ENCODE measurements at places on chromosomes 5 and 9.

DNA sequence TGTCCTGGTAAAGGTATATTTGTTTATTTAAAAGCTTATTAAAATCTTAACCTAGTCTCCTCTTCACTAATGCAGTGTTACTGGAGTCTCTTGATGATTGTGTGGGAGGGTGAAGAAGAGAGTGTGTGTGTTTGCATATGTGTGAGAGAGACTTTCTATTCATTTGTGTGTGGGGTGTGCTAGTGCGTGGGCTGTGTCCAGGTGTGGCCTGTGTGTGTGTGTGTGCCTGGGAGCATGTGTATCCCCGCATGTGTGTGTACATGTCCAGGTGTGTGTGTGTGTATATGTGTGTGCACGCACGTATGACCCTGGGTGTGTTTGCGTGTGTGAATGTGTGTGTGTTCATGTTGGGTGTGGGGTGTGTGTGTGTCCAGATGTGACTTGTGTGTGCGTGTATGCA is 10.3 kb upstream of the UNC5A start:
- no peak for DNase-seq

DNA sequence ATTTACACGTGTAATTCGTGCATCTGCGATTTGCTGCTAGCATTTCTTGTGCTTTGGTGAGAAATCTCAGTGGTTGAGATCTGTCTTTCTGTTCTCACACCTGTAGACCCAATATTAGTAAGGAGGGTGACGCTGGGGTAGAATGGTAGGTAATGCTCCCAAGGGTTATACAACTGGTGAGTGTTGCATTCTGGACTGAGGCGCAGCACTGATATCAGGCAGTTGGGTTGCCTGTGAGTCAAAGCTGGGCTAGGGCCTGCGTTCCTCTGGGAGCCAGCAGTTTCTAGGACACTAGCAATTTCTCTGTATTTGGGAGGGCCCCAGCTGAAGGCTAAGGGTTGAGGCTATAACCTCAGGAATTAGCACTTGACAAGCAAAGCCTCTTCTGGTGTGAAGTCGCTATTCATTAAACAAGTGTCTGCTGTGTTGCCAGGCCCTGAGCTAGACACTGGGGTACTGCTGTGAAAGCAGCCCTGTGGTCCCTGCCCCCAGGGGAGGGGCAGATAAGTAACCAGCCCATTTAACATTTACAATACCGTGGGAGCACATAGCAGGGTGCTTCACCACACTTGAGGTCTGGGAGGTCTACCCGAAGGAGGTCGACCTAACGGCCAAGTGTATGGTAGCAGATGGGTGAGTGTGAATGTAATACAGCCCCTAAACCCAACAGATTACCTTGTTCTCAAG is 28.7 kb downstream of the LARP1 start:
- no peak for DNase-seq

DNA sequence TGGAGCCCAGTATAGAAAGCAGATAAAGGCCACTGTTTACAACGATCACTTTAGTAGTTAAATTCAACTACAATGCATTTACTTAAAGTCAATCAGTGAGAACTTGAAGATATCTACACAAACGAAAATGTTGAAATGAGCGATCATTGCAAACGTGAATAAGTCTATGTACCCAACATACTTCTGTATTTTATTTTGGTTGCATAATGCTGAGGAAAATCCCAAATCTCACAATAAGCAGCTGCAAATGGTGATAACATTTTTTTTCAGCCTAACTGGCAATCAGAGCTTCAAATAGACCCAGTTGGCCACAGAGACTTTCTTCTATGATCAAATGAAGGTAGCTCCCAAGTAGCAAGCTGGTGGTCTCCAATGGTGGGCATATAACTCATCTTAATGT is 32.1 kb downstream of the PDGFRB start:
- no peak for DNase-seq

DNA sequence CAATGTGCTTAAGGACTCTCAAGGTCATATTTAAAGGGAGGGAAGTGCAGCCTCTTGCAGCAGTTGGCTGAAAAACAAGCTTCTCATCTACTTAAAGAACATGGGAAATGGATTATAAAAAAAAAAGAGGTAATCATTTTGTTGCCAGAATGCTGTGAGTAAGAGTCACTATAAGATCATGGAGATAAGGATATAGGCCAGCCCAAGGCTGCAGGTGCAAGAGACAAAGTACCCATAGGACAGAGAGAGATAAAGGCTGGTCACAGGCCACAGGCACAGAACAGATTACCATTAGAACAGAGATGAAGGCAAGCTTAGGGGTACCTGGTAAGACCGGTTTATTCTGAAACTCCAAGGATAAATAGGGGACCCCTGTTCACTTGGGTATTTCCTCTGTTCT is 70.5 kb downstream of the CDKN2A start:
- no peak for DNase-seq

GRCh38 chr5:96315431-96315830 is 117.6 kb downstream of the PCSK1 start:
- DNase-seq: no peak

All from stimulated activated CD4-positive, alpha-beta T cell treated with anti-CD3 and anti-CD28 coated beads, Interleukin-2, amount 100 ng/mL, for 24 hours (primary cell).